Panc1 (cell line): ENCODE measurements at places on chromosomes 13 and 19. TPM values are rescaled to one million over a fixed set of nuclear protein-coding genes. Genes with fewer than 3 reads are reported as not detected.

ABCC4 gene
- total RNA-seq: 69.3 TPM

UNC13A gene
- total RNA-seq: 0.46 TPM

LILRB4 gene
- not detected for total RNA-seq

ZBTB7A gene
- total RNA-seq: 48.0 TPM

KLK14 gene
- total RNA-seq: not detected

DNAJC15 gene
- total RNA-seq: 20.3 TPM

TNFSF13B gene
- total RNA-seq: 1.4 TPM

ATP8B3 gene
- 67.7 TPM for total RNA-seq

ZNF888 gene
- 7.4 TPM for total RNA-seq
